IPS DF 6.9 (cell line): ENCODE measurements at places on chromosomes 4 and X.

DNA sequence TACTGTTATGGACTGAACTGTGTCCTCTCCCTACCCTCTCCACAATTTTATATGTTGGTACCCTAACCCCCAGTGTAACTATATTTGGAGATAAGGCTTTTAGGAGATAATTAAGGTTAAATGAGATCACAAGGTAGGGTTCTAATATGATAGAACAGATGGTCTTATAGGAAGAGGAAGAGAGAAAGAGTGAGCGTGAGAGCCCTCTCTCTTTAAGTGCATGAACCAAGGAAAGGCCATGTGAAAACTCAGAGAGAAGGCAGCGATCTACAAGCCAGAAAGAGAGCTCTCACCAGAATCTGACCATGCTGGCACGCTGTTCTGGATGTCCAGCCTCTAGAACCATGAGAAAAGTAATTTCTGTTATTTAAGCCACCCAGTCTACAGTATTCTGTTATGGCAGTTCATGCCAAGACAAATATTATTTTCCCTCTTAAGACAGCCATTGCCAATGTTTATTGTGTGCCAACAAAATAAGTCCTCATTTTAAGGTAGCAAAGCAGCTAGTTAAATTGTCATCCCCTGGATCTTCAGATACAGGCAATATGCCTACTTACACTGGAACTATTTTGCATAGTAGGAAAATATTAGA lies 336.2 kb downstream of the MID1IP1 start:
- no peak overlapping the region for H3K4me3 ChIP-seq
- H3K27ac ChIP-seq, result no peak overlapping the region
- no peaks in the 10 kb centered on the region for H3K36me3 ChIP-seq
- H3K27me3 ChIP-seq, result no peaks in the 10 kb centered on the region

DNA sequence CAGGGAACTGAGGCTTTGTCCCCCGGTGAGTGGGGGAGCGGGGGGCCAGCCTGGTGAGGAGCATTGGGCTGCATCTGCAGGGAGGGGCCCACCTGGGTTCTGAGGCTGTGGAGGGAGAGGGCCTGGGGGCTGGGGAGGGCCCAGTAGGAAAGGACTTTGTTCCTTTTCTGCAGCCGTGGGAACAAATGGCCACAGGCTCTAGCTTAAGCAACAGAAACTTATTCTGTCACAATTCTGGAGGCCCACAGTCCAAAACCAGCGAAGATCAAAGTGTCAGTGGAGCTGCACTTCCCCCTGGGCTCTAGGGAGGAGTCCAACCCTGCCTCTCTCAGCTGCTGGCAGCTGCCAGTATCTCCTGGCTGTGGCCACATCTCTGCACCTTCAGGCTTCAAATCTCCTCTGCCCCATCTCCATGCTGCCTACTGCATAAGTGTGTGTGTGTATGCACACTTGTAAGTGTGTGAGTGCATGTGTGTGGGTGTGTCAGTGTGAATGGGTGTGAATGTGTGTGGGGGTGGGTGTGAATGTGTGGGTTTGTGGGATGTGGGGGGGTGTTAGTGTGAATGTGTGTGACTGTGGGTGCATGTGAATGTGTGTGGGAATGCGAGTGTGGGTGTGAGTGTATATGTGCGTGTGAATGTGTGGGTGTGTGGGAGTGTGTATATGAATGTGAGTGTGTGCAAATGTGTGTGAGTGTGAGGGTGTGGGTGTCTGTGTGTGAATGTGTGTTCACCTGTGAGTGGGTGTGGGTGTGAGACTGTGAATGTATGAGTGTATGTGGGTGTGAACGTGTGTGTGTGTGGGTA lies 204.5 kb upstream of the PSAPL1 start:
- no peaks in the 10 kb centered on the region; the same call in 1 of the 2 replicates for H3K4me1 ChIP-seq
- no peak overlapping the region for H3K4me3 ChIP-seq
- H3K27ac ChIP-seq, result no peak overlapping the region

DNA sequence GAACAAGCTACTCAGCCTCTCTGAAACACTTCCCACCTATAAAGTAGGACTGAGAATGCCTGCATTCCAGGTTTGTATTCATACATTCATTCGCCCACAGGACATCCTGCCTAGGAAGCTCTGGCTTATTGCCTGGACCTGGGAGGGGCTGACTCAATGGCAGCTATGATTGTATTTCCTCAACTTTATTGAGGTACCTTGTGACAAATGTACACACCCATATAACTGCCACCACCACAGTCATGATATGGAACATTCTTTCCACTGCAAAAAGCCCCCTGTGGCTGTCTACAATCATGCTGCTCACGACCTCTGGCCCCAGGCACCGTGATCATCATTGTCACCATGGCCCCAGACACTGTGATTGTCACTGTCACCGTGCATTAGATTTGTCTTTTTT lies 68.3 kb downstream of the ABLIM2 start:
- H3K4me3 ChIP-seq, result no peak overlapping the region
- no peaks in the 10 kb centered on the region for H3K4me1 ChIP-seq
- H3K36me3 ChIP-seq, result no peaks in the 10 kb centered on the region
- H3K27me3 ChIP-seq, result no peaks in the 10 kb centered on the region; the same call in 1 of the 2 replicates

GRCh38 chr4:85391589-85392410 lies 83.2 kb upstream of the ARHGAP24 start:
- H3K4me1 ChIP-seq, result no peaks in the 10 kb centered on the region
- no peak for DNase-seq
- no peaks in the 10 kb centered on the region for H3K36me3 ChIP-seq
- H3K27ac ChIP-seq, result no peak overlapping the region

DNA sequence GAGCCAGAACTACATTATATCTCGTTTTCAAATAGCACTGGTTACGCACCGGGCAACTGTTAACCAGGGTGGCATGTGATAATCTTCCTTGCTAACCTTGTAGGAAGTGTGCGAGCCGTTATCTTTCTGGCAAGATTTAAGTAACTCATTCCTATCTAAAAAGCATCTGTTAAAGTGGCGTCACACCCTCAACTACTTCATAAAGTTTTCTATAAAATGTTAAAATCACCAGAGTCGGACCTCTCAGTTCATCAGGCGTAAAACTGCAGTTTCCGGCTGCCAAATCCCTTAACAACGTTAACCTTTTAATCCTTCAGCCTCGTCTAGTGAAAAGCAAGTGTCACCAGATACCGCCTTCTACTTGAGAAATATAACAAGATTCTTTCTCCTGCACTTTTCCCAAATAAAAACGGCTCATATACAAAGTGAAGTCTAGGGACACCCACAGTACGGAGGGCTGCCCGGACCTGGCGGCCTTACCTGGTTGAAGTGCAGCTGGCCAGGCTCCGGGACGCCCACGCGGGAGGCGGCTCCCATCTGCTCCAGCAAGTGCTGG lies 1.2 kb downstream of the SLC39A8 start:
- no peaks in the 10 kb centered on the region for H3K36me3 ChIP-seq
- no peaks in the 10 kb centered on the region for H3K27me3 ChIP-seq
- peak overlapping the region; percentile 53 for H3K4me3 ChIP-seq
- peaks cover 1% of the 10 kb centered on the region; the same call in 1 of the 2 replicates for H3K4me1 ChIP-seq
- no peak for DNase-seq
- H3K27ac ChIP-seq, result no peak overlapping the region

DNA sequence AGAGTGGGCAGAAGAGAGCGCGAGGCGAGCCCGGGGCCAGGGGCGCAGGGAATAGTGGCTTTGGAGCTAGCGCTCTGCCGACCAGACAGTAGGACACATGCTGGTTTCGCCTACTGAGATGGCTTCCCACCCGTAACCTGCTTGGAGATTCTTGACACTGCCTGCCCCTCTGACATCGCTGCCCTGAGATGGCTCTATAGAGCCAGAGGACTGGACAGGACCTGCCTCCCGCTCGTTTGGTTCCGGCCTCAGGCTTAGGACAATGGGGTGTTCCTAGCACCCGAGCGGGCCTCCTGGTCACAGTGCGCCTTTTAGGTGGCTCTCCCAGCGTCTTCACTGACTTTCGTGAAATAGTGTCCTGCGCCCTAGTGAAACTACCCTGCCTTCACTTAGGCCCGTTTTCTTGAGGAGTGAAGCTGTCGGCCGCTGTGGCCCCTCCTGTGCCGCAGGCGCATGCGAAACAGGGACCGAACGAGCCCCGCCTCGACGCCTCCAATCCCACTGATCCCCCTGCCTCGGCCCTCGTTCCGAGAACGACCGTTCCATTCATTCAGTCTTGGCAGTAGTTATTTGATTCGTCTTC lies 608 bp downstream of the TAF1 start:
- H3K27ac ChIP-seq, result no peak overlapping the region
- no peak for DNase-seq
- H3K36me3 ChIP-seq, result 0 out of 2 replicates have a peak, but pooled peaks cover 3% of the 10 kb centered on the region
- no peaks in the 10 kb centered on the region for H3K4me1 ChIP-seq
- no peaks in the 10 kb centered on the region for H3K27me3 ChIP-seq
- H3K4me3 ChIP-seq, result peak overlapping the region; percentile 92

DNA sequence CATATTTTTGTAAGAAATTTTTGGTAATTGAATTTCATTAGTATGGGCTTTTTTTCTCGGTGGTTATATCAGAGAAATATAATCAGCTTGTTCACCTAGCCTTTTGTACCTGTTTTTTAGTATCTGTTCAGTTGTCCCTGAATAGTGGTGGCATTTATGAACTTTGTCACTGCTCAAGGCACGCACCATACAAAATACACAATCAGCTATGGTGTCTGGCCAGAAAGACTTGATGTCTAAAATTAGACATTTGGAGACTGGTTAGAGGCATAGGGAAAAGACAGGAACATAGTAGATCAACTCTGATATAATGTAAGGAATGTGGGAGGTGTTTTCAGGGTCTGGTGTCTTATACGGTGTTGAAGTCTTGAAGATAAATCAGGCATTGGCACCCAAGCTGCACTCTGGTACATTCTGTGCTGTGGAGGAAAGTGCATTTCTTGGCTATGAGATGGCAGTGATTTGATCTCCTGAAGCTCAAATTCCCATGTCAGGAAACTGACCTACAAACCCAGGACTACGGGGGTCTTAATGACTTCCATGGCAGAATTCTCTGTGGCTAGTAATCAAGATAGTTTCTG lies 3.6 kb downstream of the ART3 start:
- no peak overlapping the region for H3K27ac ChIP-seq
- H3K4me1 ChIP-seq, result peaks cover 1% of the 10 kb centered on the region; the same call in 1 of the 2 replicates
- H3K27me3 ChIP-seq, result no peaks in the 10 kb centered on the region
- DNase-seq, result no peak
- no peaks in the 10 kb centered on the region for H3K36me3 ChIP-seq

GRCh38 chrX:10360116-10360515 lies 203.3 kb downstream of the CLCN4 start:
- H3K27me3 ChIP-seq, result no peaks in the 10 kb centered on the region
- no peaks in the 10 kb centered on the region for H3K36me3 ChIP-seq
- no peak overlapping the region for H3K4me3 ChIP-seq
- no peaks in the 10 kb centered on the region for H3K4me1 ChIP-seq

DNA sequence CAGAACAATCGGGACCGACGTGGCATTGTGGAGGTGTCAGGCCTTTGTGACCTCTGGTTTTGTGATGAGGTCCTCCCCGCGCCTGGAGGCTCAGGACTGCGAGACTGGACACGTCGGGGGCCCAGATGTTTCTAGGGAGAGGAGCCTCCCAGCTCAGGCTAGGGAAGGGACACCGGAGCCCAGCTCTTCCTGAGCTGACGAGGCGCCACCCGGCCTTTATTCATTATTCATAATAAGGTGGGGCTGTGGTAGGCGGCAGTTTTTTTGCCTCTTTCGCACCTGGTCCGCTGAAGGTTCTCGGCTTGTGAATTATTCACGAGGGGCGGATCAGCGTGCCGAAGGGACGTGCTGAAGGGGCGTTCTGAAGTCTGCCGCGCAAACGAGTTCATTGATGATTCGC lies 2.3 kb upstream of the UBA1 start:
- H3K36me3 ChIP-seq, result peaks cover 2% of the 10 kb centered on the region; the same call in 1 of the 2 replicates
- no peaks in the 10 kb centered on the region for H3K27me3 ChIP-seq
- H3K4me1 ChIP-seq, result peaks cover 4% of the 10 kb centered on the region; the same call in 1 of the 2 replicates
- no peak for DNase-seq
- H3K4me3 ChIP-seq, result peak overlapping the region; percentile 70

DNA sequence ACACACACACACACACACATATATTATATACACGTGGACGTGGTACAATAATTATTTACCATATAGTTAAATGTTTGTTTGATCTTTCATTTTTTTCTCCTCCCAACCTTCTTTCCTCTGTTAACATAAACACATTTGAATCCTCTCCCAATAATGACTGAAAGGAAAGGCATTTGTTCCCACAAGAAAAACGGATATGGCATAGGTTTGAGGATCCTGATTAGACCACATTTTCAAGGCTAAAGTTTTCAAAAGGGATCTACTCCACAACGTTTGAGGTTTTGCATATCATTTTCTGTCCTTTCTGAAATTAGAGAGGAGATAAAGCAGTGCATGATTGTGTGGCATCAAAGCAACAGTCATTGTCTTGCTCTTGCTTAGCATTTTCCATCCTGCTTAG lies 1883.4 kb downstream of the STIM2 start:
- no peak overlapping the region for H3K4me3 ChIP-seq
- no peak overlapping the region for H3K27ac ChIP-seq
- no peaks in the 10 kb centered on the region for H3K36me3 ChIP-seq
- H3K4me1 ChIP-seq, result peaks cover under 1% of the 10 kb centered on the region; the same call in 1 of the 2 replicates

DNA sequence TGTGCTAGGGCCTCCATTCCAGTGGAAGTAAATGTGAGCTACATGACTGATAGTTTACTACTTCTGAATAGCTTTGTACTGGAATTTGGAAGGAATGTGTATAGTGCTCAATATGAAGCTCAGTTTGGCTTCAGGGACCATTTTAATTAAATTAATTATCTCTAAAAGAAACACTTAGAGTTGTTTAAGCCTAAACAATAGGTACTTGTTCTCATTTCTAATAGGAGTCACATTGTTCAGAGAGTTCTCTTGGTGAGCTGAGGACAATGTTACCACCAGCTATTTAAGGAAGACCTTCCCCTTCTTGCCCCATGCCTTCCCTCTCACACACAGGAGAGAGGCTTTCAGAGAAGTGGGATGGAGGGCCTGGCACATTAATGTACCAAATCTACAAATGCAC lies 78.3 kb downstream of the CHIC2 start:
- no peak overlapping the region for H3K4me3 ChIP-seq
- H3K27me3 ChIP-seq, result no peaks in the 10 kb centered on the region
- no peaks in the 10 kb centered on the region for H3K4me1 ChIP-seq

DNA sequence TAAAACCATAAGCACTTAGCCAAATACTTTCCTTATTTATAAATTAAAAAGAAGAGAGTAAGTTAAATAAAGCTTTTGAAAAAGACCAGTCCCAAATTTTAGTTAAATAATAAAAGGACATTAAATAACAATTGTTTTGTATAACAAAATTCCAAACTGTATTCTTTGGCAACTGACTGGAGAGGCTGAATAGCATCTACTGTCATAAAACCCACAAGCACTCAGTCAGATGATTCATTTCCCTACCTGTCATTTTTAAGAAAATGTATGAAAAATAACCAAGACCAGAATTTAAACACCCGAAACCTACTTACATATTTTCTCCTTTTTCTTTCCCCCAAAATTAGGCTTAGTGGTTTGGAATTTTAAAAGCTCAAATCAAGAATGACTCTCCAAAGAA lies 32.5 kb upstream of the SMIM10L2A start:
- no peaks in the 10 kb centered on the region for H3K27me3 ChIP-seq
- DNase-seq, result no peak
- H3K4me1 ChIP-seq, result no peaks in the 10 kb centered on the region
- H3K36me3 ChIP-seq, result no peaks in the 10 kb centered on the region

- no peak for DNase-seq
- H3K4me1 ChIP-seq, result no peaks in the 10 kb centered on the region
- no peak overlapping the region for H3K4me3 ChIP-seq
These were observed 379.8 kb downstream of the DCAF12L2 start for GRCh38 chrX:125786316-125786715.
